ENCODE measurements at places on chromosomes 5 and 9.

DNA sequence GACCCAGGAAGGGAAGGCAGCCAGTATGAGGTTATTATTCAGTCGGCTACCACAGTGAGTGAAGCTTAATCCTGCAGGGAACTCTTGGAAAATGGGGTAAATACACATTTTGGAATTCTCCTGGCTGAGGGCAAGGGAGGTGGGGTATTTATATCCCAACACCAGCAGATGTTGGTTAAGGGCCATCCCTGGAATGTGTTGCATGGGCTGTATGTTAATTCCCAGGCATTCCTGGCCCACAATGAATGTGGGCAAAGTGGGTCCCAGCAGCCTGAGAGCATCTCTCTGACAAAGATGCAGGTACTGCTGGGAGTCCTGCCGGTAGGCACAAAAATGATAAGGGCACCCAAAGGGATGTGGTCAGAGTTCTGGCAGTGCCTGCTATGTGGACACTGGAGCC lies 2.9 kb upstream of the GPRIN1 start:
- DNase-seq: no peak

DNA sequence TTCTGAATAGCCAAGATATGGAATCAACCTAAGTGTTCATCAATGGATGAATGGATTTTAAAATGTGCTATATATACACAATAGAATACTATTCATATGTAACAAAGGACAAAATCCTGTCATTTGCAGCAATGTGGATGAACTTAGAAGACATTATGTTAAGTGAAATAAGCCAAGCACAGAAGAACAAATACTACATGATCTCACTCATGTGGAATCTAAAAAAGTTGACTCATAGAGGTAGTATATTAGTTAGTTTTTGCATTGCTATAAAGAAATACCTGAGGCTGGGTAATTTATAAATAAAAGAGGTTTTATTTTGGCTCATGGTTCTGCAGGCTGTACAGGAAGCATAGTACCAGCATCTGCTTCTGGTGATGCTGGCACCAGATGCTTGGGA lies 8.1 kb downstream of the CATSPER3 start:
- DNase-seq: no peak

GRCh38 chr9:72134801-72135200 lies 14.4 kb upstream of the GDA start:
- DNase-seq: no peak

- peak; percentile 62 for DNase-seq
Measured at GRCh38 chr5:134132372-134133187, 18.1 kb downstream of the TCF7 start.

- no peak for DNase-seq
Measured at GRCh38 chr5:96717874-96718273, 55.7 kb downstream of the CAST start.

DNA sequence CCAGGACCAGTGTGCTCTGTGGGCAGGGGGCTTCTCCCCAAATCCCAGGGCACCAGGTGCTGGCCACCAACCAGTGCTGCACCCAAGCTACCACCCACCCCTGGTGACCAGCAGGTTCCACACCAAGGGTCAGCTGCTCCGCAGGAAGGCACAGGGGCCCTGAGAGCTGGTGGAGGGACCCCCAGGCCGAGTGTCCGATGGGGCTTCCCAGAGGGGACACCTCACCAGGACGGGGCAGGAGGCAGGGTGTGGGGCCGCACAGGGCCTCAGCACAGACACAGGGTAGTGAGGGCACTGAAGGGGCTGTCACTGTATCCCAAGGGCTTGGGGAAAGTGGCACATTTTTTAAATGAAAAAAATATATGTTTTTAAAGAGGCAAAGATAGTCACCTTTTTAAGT lies 18.1 kb downstream of the LCN9 start:
- DNase-seq: no peak

- DNase-seq: no peak
Measured at GRCh38 chr5:21895766-21896350, 957.3 kb downstream of the CDH12 start.

GRCh38 chr5:154498591-154498990 lies 20.6 kb upstream of the HAND1 start:
- DNase-seq: no peak

DNA sequence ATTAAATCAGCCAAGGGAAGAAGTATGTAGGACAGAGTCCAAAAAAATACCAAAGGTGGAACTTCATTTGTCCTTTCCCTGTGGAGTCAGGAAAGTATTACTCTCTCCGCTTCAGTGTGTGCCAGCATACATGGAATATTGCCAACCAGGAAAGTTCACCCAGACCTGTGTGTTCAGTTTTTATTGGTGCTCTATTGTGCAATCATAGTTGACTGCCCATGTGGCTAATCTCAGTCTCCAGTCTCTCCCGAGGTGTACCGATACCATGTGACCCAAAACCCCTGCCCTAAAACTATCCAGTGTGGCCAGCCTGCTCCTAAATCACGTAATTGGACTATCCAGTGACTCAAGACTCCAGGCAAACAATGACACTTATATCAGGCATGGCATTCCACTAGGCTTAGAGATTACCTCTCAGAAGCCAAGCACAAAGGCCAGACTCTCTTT lies 38.8 kb downstream of the NFX1 start:
- DNase-seq: no peak

DNA sequence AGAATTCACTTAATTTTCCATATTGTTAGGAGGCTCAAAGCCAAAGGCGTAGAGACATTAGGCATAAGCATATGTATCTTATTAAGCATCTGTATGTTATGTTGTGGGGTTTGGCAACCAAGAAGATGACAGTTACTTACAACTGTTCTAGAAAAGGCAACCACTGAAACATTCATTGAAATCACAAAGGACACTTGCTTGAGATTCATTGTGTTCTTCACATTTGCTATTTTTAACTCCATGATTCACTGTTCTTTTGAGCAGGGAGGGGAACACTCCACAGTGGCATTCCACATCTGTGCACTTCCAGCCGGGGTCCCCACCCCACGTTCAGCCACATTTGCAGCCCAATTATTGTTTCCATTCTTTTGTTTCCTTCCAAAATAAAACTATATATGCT lies 107.1 kb downstream of the PALM2AKAP2 start:
- no peak for DNase-seq

DNA sequence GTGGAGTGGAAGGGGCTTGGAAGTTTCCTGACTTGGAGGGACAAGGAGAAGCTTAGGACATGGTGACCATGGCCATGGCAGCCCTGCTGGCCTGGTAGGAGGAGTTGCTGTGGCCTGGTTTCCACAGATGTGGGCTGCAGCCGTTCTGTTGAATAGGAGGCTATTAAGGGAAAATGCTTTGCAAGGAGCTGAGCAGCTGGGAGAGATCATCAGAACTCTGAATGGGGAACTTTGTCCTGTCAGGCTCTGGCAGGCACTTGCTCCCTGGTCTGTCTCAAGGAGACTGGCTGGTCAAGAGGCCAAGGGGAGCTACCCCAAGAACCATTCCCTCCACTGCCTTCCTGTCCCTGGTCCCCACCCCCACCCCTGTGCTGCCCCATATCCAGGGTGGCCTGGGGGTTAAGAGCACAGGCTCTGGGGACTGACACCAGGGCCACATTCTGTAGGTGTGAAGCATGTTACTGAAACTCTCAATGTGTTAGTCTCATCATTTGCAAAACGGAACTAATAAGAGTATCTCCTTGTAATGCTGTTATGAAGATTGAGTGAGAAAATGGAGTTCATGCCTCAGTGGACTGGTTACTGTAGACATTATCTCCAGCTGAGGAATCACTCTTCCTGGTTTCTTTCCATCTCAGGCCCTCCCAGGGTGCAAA lies 84.0 kb upstream of the ARAP3 start:
- DNase-seq: no peak

Data from stimulated activated CD8-positive, alpha-beta memory T cell treated with anti-CD3 and anti-CD28 coated beads, Interleukin-15, amount 100 ng/mL, for 4 hours (primary cell).